Cortex of kidney (tissue), 1 donor: ENCODE measurements at places on chromosomes 6 and 20.

DNA sequence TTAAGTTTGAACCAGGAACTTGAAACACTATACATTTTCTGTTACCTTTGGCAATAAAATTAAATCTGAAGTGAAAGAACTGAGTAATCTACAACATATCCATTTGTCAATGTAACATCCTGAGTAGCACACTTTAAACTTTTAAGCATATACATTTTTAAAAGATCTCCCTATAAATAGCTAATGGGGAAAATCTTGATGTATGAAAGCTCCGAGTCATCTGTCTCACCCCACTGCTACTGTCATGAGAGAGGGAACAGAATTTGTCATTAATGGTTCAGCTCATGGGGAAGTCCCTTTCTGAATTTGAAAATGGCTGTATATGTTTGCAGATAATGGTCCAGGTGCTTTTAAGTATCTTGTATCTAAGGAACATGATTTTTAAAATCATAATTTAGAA lies 55.2 kb upstream of the NOX3 start:
- no peak for DNase-seq

DNA sequence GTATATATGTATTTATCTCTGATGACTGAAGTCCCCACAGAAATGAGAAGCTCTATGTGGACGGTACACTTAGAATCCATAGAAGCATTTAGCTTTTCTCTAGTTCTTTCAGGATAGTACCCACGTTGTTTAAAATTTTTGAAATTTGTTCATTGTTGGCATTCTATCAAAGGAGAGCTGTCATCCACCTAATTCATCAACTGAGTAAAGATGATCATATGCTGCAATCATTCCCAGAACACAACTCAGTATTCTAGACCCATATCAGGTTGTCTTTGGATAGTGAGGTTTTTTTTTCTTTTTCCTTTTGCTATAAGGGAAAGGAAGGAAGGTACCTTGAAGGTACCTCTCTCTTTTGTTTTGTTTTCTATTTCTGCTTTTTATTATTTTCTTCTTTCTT lies 9.3 kb downstream of the SERAC1 start:
- no peak for DNase-seq

DNA sequence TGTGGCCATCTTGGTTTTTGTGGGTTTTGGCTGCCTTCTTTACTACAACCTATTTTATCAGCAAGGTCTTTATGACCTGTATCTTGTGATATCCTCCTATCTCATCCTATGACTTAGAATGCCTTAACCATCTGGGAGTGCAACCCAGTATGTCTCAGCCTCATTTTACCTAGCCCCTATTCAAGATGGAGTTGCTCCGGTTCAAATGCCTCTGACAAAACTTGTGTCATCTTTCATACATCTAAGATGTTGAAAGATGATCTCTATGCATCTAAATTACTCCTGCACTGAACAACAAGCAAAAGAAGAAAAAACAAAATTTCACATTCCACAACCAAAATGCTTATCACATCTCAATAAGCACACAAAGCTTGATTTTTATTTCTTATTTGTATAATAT lies 129.5 kb upstream of the CNR1 start:
- DNase-seq, result no peak

GRCh38 chr6:1383729-1384548 lies 5.4 kb upstream of the FOXF2 start:
- DNase-seq, result no peak

- no peak for DNase-seq
Measured at GRCh38 chr6:20632696-20633095, 98.4 kb downstream of the CDKAL1 start.

GRCh38 chr6:156154896-156155295 lies 622.3 kb upstream of the ARID1B start:
- DNase-seq, result no peak

GRCh38 chr20:49496553-49497397 lies 14.3 kb upstream of the KCNB1 start:
- no peak for DNase-seq

DNA sequence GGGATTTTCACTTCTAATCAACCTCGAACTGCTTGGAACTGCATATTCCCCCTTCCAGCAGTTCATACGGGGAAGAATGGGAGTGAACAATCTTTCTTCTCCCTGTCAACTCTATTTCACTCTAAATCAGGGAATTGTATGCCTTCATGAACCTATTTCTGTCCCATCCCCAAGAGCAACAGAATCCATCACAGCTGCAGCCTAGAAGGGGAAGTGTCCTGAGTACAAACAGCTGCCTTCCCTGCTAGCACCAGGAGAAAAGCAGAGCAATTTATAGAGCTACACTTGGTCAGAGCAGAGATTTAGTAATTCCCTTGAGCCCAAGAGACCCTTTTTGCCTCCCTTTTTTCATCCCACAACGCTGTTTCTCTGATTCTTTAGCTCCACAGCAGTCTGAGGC lies 208.4 kb downstream of the ADGRG6 start:
- DNase-seq, result no peak

GRCh38 chr20:25199473-25200260 lies 4.2 kb downstream of the ENTPD6 start:
- no peak for DNase-seq

DNA sequence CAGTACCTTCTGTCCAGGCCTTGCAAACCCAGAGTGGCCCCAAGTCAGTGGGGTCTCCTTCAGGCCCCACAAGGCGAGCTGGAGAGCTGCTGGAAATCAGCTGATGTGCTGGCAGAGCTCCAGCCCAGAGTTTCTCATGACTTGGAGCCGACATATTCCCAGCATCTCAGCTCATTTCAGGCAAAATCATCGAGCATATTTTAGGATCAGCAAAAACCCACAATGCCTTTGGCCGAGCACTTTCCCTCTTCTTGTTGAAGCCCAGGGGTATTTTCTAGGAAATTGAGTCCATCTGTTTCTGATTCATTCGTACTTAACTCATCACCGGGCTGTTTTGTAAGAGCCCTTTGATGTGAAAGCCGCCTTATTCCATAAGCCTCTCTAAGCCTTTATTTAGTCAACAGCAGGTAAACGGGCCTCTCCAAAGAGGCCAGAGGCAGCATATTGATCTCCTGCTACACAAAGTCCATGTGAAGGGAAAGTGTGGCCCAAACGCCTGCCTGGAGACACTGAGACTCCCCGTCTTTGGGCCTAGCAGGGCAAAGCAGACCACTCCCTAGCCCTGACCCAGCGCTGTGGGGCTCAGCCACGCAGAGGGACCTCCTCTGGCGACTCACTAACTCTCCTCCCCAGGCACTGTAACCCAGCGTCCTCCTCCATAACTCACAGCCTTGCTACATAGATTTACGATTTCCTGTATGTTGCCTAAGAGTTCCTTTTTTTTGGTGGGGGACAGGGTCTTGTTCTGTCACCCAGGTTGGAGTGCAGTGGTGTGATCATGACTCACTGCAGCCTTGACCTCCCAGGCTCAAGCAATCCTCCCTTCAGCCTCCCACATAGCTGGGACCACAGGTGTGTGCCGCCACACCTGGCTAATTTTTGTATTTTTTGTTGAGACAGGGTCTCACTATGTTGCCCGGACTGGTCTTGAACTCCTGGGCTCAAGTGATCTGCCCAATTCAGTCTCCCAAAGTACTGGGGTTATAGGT lies 12.1 kb upstream of the C20orf203 start:
- DNase-seq, result no peak

GRCh38 chr20:58064411-58065010 lies 163.9 kb downstream of the ANKRD60 start:
- no peak for DNase-seq

GRCh38 chr6:44655412-44656342 lies 268.2 kb downstream of the CDC5L start:
- DNase-seq, result no peak

DNA sequence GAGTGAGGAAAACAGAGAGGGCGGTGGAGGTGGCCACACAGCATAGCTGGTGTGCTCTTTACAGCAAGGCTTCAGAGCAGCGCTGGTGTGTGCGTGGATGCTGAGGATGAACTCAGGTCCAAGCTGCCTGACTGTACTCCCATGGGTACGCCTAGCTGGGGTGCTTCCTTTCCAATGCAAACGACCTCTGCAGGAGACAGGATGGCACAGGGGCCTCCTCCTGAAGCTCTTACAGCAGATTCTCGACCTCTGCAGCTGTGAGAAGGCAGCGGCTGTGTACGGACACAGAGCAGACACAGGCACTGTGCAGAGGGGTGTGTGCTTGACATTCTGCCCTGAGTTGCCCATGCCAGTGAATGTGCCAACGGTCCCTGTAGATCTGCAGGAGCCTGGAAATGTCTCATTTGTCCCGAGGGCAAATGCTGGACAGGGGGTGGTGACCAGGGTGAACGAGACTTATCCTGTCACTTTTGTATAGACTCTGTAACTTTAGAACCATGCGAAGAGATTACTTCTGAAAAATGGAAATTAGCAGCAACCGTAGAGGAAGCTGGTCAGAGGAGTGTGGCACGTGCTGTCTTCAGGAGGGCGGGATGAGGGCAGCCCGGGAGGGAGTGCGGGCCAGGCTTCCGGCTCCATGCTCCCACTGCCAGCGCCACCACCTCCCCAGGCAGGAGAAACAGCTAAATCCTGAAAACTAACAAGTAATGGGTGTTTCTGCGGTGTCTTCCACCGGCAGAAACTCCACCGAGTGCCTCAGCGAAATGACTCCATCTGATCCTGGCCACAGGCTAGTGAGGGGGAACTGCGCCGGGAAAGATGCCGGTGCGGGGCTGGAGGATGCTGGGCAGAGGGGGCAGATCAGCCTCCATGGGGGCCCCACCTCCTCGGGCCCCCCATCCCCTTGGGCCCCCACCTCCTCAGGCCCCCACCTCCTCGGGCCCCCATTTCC lies 120.9 kb upstream of the RPS6KA2 start:
- no peak for DNase-seq

DNA sequence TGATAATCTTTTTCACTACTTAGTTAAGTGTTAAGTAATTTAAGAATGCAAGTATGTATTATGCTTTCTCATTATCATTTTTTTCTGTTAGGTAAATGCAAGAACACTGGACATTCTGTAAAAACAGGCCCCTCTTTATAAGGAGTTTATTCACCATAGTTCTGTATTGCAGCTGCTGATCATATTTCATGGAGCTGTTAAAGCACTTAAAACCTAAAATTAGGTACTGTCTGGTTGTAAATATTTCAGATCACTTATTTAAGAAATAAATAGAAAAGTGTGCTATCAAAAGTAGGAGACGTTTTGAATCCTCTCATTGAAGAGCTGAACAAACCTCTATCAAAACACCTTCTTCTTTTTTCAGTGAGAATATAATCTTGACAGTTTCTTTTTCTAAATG lies 3.9 kb downstream of the EYA4 start:
- DNase-seq, result no peak

GRCh38 chr6:169932491-169932890 lies 181.1 kb downstream of the ERMARD start:
- DNase-seq, result no peak

GRCh38 chr20:13061381-13061780 lies 52.6 kb downstream of the SPTLC3 start:
- no peak for DNase-seq

- DNase-seq, result no peak
Measured at GRCh38 chr6:158743033-158743651, 76.0 kb downstream of the EZR start.

DNA sequence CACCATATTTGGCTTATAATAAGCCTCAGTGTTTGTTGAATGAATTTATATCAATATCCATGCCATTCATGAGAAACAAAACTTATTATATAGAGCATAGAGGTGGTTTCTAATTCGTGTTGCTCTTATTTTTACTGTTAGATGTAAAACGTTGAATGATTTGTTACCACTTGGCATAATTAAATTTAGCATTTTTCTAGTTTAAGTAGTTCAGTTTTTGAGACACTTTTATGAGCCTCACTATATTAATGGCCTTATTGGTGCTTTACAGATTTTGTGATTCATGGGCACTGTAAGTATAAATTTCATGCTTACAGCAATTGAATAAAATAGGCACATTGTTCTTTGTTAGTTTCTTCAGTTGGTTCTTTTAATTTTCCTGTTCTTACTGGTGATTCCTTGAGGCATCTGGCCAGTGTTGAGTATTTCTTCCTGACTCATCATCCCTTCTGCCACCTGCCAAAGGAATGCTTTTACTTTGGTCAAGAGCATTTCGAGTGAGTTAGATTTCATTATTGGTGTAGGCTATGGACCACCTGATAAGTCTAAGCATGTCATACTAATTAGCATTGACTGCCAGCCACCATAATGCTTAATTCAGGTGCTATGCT lies 34.8 kb downstream of the CDKAL1 start:
- DNase-seq, result no peak
